Endothelial cell (in vitro differentiated cells): ENCODE measurements at places on chromosomes 2 and 18. TPM values are rescaled to one million over a fixed set of nuclear protein-coding genes. Genes with fewer than 3 reads are reported as not detected.

SIX3 gene
- not detected for total RNA-seq

DNA sequence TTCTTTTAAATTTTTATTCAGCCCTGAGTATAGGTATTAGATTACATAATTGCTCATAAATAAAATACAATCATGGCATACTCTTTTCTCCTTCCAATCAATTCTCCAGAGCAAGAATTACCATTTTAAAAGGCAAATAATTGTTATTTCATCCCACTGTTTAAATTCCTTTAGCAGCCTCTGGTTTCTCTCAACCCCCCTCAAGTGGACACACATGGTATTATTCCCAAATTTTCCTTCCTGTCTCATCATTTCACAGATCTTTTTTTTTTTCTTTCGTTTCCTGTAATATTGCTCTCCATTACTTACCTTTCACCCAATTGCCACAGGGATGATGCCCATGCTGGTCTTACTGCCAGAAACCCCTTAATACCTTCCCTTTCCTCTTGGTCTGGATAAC, 385.2 kb downstream of the RIT2 start:
- no peak overlapping the region for H3K27ac ChIP-seq
- H3K4me3 ChIP-seq: no peak overlapping the region
- H3K36me3 ChIP-seq: no peaks in the 10 kb centered on the region
- peaks cover 2% of the 10 kb centered on the region for H3K27me3 ChIP-seq

NOP58 gene
- 40.4 TPM for total RNA-seq

GRCh38 chr2:149100739-149101699, 62.5 kb downstream of the LYPD6B start:
- no peak overlapping the region for H3K27ac ChIP-seq
- H3K4me1 ChIP-seq: peaks cover 16% of the 10 kb centered on the region
- no peaks in the 10 kb centered on the region for H3K36me3 ChIP-seq
- H3K27me3 ChIP-seq: no peaks in the 10 kb centered on the region
- DNase-seq: no peak

DNA sequence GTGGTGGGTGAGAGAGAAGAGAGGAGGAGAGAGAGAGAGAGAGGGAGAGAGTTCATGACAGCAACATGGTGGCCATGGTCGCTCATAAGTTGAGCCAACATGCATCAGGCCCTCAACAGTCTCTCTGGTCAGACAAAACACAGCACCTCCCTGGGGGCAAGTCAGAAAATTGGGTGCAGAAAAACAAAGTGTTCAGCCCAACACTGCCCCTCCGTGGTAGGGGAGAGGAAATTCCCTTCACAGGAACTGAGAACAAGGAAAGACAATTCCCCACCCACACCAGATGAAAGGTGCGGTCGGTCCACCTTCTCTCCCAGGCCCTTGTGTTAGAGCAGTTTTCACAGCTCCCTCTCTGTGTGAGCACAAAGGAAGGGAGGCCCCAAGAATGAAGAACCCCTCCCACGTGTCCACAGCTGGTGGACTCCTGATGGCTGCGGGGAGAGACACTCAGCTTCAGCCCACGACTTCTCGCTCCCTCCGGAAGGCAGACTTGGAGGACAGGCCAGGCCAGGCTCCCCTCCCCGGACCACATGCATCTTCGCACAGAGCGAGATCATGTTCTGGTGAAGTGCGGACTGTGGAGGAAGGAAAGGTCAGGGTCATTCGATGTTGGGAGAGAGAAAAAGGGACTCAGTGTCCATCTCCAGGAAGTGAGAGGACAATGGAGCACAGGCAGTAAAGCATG, 181.7 kb downstream of the ANAPC1 start:
- peak overlapping the region; percentile 97 for H3K27ac ChIP-seq
- DNase-seq: peak; percentile 74
